Metanephros (tissue), 2 donors: ENCODE measurements at places on chromosomes 6 and 20. TPM values are rescaled to one million over a fixed set of nuclear protein-coding genes. Genes with fewer than 3 reads are reported as not detected.

Gene TMEM200A
- total RNA-seq, result 22.4 TPM

Gene HLA-DRB1
- total RNA-seq, result 31.2 TPM

Gene CGAS
- 6.5 TPM for total RNA-seq

Gene GTSF1L
- total RNA-seq, result not detected

Gene FOXF2
- total RNA-seq, result 0.18 TPM

Gene ADISSP
- total RNA-seq, result 23.7 TPM

Gene CRISP3
- total RNA-seq, result 0.88 TPM

Gene KHDRBS2
- 5.2 TPM for total RNA-seq

Gene PRDM1
- total RNA-seq, result 3.7 TPM

Gene OR2W1
- not detected for total RNA-seq

Gene SASH1
- total RNA-seq, result 69.7 TPM

Gene OXT
- not detected for total RNA-seq

Gene SLC32A1
- total RNA-seq, result 1.3 TPM

Gene MED20
- 27.2 TPM for total RNA-seq

Gene CD24
- 592 TPM for total RNA-seq

Gene HLA-DRB5
- total RNA-seq, result 1.8 TPM

Gene MAPK13
- 14.3 TPM for total RNA-seq

Gene XKR7
- 0.23 TPM for total RNA-seq

Gene C6orf15
- total RNA-seq, result not detected

Gene MOCS1
- 16.2 TPM for total RNA-seq

Gene BPIFB2
- not detected for total RNA-seq

Gene CGA
- total RNA-seq, result 0.35 TPM

Gene OGFRL1
- total RNA-seq, result 14.2 TPM

Gene UNC5CL
- total RNA-seq, result 14.6 TPM

Gene CDH4
- 4.8 TPM for total RNA-seq

Gene KCNK16
- not detected for total RNA-seq

Gene SYTL3
- 4.4 TPM for total RNA-seq

Gene C2
- 7.1 TPM for total RNA-seq

Gene SLC17A1
- 14.0 TPM for total RNA-seq

Gene PBOV1
- total RNA-seq, result not detected

Gene LY6G6F
- total RNA-seq, result not detected

Gene BPIFA1
- total RNA-seq, result not detected

Gene EEF1A2
- total RNA-seq, result 139 TPM

Gene ZNF311
- total RNA-seq, result 2.6 TPM

Gene C6orf58
- total RNA-seq, result not detected

Gene PRPF6
- 64.6 TPM for total RNA-seq

Gene COL20A1
- total RNA-seq, result 0.70 TPM

Gene MCCD1
- total RNA-seq, result 9.8 TPM

Gene ADAM33
- 24.6 TPM for total RNA-seq

Gene TRIM31
- total RNA-seq, result not detected

Gene DNMT3B
- total RNA-seq, result 4.7 TPM

Gene PRR18
- 0.18 TPM for total RNA-seq

Gene LRRC1
- 21.0 TPM for total RNA-seq

Gene CHMP4B
- total RNA-seq, result 41.3 TPM
